ENCODE measurements at places on chromosomes 1 and 21. TPM values are rescaled to one million over a fixed set of nuclear protein-coding genes. Genes with fewer than 3 reads are reported as not detected.

Gene ADORA1
- polyA plus RNA-seq: 1.4 TPM

Gene GREM2
- polyA plus RNA-seq: 11.0 TPM

Gene FAM72D
- polyA plus RNA-seq: 0.88 TPM

Gene ZNF648
- polyA plus RNA-seq: 0.17 TPM

Gene RGS13
- not detected for polyA plus RNA-seq

Gene FNDC5
- 214 TPM for polyA plus RNA-seq

Gene HTR1D
- not detected for polyA plus RNA-seq

Gene NAV1
- 6.2 TPM for polyA plus RNA-seq

Gene SPRR4
- not detected for polyA plus RNA-seq

Gene TNFSF4
- not detected for polyA plus RNA-seq

Gene BRDT
- polyA plus RNA-seq: 0.20 TPM

Gene LCE2B
- polyA plus RNA-seq: not detected

Gene ATP1A4
- not detected for polyA plus RNA-seq

Gene MXRA8
- 3.6 TPM for polyA plus RNA-seq

Gene CDC14A
- polyA plus RNA-seq: 0.83 TPM

Gene SPRR1A
- polyA plus RNA-seq: not detected

Gene ST3GAL3
- 7.0 TPM for polyA plus RNA-seq

Gene APP
- 65.8 TPM for polyA plus RNA-seq

Gene CSMD2
- 0.43 TPM for polyA plus RNA-seq

Gene C1orf115
- 7.4 TPM for polyA plus RNA-seq

Gene WNT2B
- 1.3 TPM for polyA plus RNA-seq

Gene C1QC
- polyA plus RNA-seq: 0.56 TPM

Gene RIPPLY3
- not detected for polyA plus RNA-seq

Gene SSX2IP
- polyA plus RNA-seq: 45.4 TPM

Gene KCNT2
- polyA plus RNA-seq: 3.4 TPM

Gene TMEM269
- polyA plus RNA-seq: not detected

Gene WARS2
- 8.0 TPM for polyA plus RNA-seq

Gene TTC39A
- polyA plus RNA-seq: 2.2 TPM

Gene ZFP69
- polyA plus RNA-seq: 1.9 TPM

Gene KRTAP12-2
- polyA plus RNA-seq: not detected

Data from Purkinje cell (primary cell).